ENCODE measurements at places on chromosomes 12 and 14.

DNA sequence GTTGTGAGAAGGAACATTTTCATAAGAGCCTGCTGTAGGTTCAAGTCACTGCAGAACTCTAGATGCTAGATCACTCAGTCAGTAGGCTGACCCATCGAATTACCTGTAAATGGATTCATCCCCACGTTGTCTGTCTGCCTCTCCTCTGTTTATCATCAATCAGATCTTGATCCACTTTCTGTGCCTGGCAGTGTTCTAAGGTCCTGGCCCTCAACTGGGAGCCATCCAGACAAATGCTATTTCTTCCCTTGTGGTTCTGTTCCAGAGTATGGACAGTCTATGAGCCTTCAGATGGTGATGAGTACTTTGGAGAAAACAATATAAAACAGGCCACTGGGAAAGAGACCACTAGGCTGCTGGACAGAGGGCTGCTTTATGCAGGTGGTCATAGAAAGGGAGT is 699.4 kb upstream of the TMEM132C start:
- DNase-seq, result no peak

- peak; percentile 12 for DNase-seq
These were observed 26.2 kb upstream of the CHPT1 start for GRCh38 chr12:101671157-101671791.

DNA sequence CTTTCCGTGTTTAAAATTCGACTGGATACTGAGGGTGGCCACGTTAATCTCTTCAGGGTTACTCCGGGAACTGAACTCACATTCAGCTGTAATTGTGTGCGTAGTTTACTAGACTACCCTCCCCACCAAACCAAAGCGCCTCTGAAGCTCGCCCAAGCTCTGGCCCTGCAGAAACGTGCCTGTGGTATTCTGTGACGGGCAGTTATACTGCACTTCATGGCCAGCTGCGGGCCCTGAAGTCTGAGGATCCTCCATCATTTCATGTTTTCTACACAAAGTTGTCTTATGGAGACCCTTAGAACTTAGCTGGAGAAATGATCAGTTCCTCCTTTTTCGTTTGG is 688 bp downstream of the ZNF26 start:
- no peak for DNase-seq

- DNase-seq, result no peak
These were observed 164.3 kb downstream of the GRIN2B start for GRCh38 chr12:13817131-13817530.

- DNase-seq, result peak; percentile 44
These were observed at the start of gene PLEKHH1 for GRCh38 chr14:67532998-67533753. PLEKHH1 (plus strand) TSS chr14:67533290; CDS start chr14:67541868, 8,578 bp downstream.

DNA sequence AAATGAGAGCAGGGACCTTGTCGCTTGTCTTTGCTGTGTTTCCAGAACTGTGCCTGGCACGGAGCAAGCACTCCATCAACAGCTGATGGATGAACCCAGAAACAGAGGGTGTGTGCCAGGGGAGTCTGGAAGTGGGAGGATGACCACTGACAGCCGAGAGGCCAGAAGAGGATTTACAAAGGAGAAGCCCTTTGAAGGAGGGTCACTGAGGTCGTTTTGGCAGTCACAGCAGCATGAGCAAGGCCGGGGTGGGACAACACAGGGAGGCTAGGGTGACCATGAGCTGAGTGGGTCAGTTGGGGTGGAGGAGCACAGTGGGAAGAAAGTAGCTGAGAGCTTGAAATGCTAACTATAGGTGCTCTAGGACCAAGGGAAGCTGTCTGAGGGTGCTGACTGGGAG is 199.6 kb downstream of the NTF3 start:
- no peak for DNase-seq

Data from erythroblast (primary cell).